ENCODE measurements at places on chromosomes 3 and 15.

DNA sequence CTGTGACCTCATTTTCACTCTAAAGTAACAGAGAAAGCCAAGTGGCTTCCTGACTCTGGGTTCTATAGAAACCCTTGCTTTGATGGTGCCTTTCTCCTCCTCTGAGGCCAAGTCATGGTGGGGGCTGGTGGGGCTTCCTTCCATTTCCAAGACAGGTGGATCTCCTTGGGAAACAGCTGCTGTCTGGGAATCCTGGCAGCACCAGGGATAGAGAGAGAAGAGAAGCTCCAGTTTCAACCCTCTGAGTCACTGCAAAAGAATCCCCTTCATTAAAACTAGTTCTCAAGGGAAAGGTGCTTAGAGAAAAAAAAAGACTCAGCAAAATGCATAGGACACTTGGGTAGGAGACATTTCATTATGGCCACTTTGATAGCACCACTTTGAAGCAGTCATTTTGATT is 614.4 kb downstream of the FHIT start:
- no peak for DNase-seq

DNA sequence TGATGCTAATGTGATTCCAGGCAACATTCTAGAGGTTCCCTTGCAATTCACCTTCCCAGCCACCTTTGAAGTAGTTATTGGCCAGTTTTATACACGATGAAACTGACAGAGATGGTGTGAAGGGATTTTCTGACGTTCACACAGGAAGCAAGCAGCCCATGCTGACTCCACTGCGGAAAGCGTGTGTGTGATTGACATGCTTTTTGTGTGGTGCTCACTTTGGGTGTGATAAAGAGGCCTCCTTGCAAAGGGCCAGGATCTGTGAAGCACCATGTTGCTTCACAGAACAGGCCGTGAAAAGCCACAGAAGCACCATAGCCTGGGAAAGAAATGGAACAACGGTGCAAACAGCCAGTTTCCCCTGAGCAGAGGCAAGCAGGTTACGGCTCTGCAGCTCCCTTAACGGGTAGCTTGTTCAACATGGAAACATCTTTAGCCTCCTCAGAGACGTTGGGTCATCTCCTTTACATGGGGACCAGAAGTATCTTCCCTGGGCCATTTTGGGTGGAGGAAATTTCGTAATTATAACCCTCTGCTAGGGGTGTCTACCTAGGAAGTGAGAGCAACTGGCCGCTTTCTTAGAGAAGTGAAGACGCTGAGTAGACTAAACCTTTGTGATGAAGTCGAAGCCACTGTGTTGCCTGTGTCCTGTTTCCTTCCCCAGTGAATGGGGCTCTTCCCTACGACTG is 108.5 kb downstream of the APBA2 start:
- peak; percentile 61 for DNase-seq

DNA sequence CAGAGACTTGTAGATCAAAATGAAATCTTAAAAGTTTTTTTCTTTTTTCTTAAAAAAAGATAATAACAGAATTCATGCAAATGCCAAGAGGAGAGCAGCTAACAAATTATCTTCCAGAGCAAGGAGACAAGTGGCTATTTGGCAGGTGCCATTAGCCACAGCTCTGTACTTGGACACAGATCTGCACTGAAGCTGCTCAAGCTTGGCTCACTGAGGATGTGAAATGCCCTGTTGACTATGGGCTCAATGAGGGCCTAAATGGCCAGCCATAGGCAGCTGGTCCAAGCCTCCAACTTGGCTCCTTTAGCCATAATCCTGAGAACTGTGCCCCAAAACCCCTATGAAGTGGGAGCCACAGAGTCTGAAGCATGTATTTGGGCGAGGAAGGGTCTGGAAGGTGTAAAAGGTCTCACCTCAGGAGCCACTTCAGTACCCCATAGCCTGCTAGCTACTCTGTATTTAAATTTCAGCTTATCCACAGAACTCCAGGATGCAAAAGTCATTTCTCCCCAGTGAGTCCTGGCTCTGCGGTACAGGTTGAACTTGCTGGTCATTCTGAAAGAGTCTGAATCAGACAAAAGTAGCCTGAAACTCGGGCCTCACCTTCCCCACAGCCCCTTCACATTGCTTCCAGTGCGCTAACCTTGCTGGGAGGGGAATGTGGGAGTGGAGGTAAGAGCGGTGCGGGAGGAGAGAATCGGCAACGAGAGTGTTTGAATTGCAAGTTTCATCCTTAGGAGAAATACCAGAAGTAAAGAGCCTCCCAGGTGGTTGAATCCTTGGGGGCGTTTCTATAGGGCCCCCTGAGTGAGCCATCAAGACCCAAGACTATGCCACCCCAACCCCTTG is 48.0 kb downstream of the ZIC4 start:
- DNase-seq: no peak

DNA sequence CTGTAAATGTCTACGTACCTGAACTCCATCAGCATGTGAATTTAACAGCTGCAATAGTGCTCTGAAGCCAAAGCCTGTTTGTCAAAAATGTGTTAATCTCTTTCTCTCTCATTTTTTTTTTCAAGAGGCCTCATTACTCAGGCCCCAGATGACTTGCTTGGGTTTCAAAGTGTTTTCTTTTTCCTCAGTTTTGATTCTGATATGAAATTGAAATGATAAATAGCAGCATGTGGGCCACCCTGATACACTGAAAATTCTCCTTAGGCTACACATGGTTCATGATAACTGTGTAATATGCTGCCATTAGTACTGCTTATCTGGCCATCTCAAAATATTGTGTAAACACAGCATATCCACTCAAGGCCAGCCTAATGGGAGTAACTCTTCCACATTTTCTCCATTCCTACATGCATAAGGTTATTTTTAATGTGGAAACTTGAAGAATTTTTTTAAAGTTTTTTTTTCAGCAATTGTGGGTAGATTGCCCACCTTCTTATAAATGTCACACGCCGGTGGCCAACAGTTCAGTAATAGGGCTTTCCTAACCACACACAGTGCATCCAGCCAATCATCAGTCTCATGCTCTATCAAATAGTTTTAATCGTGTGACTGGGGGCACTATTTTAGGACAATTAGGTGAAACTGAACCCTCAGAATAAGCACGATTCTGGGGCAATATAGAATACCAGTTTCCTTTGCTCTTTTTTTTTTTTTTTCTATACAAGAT is 13.1 kb upstream of the DENND4A start:
- no peak for DNase-seq

GRCh38 chr15:22978691-22979237 is 1.4 kb downstream of the CYFIP1 start:
- no peak for DNase-seq

DNA sequence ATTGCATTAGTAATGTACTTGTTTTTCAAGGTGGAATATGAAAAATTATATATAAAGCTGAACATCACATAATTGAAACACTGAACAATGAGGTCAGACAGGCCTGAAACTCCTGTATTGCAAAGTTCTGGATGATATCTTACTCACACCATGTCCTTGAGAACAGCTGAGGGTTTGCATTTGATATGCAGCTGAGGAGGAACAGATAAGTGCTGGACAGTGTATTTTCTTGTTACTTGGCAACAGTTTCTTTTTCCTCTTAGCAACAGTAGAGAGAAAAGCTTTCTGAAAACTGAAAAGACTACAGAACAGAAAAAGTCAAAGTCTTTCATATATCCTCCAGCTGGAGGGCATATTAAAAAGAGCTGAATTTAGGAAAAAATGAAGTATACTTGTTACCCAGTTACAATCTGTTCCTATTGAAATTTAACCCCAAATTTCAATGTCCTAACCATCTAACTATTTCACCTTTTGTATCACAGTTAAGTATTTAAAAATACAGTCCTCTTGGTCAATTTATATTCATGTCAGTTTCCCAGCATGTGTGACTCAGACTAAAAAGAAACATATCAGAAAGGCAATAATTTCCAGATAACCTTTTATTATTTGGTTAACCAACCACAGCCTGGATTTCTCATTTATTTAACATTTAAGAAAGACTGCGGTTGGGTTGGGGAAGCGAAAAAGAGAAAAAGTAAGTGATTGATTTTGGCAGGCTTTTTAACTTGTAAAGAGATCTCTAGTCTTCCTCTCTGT is 733.0 kb upstream of the DPPA4 start:
- no peak for DNase-seq

DNA sequence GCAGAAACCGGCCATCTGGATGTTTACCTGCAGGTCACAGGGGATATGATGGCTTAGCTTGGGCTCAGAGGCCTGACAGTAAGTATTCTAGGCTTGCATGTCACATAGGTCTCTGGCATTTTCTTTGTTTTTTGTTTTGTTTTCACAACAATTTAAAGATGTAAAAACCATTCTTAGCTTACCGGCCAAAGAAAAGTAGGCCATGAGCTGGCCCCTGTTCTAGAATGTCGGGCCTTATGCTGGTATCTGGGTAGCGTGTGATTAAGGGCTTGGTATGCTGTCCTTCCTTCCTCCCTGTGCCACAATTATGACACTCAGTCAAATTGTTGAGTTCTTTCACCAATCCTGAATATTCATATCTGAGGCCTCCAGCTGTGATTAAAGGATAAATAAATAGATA is 40.2 kb downstream of the C3orf85 start:
- DNase-seq: no peak

- no peak for DNase-seq
Observed at GRCh38 chr3:107579371-107579770, 56.6 kb downstream of the BBX start.

DNA sequence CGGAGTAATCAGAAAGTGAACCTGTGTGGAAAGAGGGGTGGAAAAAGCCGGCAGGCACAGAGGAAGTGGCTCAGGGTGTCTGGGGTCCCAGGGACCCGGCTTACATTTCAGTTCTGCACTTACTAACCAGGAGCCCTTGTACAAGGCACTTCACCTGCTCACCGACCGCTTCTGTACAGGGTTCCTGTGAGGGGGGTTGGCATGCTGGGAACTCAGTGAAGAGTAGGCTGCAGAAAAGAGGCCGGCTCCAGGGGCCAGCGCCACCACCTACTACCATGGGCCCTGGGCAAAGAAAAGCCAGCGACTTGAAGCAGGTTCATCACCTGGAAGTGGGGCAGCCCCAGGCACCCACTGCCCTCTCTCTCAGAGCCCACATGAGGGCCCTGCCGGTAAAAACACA is 6.2 kb downstream of the STIMATE start:
- peak; percentile 74 for DNase-seq

DNA sequence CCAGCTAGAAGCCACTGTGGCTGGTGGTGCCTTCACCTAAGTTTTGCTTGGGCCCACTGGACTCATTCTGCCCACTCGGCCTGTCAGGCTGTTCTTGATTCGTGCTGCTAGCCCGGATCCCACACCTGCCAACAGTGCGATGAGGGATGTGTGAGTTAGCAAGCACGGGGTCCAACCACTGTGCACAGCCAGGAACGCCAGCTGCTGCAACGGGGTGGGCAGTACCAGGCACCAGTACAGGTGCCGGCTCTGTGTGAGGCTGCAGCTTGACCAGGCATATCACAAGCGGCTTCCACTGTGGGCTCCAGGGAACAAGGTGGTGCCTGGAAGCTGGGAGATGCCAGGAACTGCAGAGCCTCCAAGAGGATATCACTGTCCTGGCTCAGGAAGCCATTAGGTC is 481.2 kb downstream of the OTOL1 start:
- no peak for DNase-seq
